ENCODE measurements at places on chromosomes 1 and 21.
A peak's percentile ranks its signal among the peaks of the same experiment; 100 is the strongest.

GRCh38 chr1:46528297-46528955 is 23.0 kb downstream of the KNCN start:
- no peak for DNase-seq

DNA sequence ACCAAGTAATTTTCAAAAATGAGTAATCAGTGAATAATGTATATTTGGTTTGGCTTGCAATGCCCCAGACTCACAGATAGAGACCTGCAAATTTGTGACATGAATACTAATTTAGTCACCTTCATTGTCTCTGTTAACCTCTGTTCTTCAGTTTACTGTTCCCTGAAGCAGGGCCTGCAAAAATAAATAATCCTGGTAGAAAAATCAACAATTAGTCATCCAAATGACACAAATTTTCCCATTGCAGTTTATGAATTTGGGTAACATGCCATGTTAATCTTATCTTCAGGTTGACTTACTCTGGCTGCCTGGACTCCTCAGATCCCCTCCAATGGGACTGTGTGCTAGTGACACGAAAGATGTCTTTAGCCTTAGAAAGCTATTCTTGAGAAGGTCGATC is 289.5 kb downstream of the PAPPA2 start:
- DNase-seq, result no peak

DNA sequence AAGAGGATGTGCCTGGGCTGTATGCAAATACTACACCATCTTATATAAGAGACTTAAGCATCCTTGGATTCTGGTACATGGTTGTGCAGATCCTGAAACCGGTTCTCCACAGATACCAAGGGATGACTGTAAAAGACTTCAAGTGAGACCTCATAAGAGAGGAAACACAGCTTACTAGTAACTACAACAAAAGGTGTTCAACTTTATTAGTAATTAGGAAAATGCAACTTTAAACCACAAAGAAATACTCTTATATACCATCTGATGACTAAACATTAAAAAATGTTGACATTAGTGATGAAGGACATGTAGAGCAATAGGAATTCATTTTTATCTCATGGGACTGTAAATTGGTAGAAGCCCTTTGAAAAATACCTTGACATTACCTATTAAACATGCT is 102.7 kb downstream of the RASAL2 start:
- DNase-seq, result no peak

DNA sequence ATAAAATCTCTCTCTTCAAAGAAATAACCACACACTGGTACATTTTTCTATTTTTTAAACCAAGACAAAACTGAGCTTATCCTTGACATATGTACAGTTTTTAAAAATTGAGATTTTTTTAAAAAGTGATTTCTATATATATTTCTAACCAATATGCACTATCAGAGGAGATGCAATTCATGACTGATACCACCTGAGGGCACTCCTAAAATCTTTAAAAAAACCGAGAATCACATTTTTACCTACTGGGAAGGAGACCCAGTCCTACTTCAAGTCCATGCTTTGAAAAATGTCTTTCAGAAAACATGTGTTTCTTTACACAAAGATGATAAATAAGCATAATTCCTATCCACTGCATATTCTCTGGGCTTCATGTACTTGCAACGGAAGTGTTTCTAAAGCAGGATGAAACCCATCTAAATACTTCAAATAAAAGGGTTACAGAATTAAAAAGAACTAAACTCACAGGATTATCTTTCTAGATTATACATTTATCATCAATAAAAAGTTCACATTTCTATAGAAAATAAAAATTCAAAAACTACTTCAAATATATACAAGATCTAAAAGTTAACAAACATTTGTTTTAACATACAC is 98.6 kb downstream of the ENAH start:
- DNase-seq, result no peak

DNA sequence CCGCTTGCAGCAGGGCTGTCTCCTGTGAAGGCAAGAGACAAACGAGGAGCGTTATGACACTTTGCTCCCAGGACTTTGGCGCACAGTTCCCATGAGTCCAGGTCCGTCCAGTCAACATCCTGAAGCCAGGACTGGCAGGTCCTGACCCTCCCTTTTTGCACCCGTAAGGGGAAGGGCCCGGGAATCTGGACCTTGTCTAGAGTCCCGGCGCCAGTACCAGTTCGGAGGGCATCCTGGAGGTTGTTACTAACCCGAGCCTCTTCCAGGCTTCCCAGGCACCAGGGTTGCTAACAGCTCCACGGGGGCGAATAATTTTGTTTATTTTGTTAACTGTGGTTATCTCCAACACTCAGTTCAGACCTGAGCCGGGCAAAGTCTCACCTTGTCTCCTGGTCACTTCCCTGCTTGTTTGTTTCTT is 682 bp upstream of the RWDD3 start:
- DNase-seq, result no peak

DNA sequence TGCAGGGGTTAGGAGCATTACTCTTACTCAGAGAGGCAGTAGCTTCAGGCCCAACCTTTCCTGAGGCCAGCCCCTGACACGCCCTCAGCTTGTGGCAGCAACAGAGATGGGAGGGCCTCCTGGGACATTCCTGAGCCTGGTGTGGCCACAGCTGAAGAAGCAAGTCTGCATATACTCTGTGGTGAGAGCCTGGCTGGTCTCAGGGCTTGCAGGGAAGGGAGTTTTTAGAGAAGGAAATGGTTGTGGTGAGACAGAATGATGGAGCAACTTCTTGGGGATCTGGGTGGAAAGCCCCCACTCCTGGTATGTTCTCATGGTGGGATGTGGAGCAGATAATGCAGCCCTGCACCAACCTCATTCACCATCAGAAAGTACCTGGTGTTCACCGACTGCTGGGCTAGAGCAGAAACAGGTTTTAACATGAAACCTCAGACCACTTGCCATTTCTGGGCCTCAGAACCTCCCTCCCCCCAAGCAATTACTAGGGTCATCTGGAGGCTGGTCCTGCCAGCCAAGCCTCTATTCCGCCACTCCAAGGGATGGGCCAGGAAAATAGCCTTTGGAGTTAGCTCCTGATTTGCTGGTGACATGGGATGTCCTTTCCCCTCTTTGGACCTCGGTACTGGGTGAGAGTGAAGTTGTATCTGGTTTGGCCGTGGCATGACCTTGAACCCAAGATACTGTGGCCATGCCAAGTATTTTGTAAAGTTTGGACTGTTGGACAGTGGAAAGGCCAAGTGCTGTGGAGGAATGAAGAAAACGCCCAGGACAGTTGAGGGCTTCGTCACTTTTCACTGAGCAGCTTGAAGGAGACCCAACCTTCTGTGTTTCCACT is 28.1 kb upstream of the RNF19B start:
- DNase-seq, result no peak

DNA sequence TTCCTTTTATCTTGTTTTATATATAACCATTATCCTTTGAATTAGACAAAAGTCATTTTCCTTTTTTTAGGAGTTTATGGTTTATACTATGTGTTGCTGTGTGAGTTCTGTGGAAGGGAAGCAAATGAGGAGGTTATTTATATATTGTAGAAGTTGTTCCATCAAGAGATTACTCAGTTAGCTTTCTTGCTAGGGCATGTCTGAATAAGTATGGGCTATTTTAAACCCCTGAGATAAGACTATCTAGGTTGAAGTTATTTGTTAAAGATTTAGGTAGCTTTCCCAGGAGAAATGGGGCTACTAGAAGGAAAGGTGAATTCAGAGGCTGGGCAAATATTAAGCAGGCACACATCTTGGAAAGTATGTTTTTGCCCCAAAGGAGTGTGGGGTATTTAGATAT is 16.1 kb upstream of the VAMP4 start:
- DNase-seq, result no peak

DNA sequence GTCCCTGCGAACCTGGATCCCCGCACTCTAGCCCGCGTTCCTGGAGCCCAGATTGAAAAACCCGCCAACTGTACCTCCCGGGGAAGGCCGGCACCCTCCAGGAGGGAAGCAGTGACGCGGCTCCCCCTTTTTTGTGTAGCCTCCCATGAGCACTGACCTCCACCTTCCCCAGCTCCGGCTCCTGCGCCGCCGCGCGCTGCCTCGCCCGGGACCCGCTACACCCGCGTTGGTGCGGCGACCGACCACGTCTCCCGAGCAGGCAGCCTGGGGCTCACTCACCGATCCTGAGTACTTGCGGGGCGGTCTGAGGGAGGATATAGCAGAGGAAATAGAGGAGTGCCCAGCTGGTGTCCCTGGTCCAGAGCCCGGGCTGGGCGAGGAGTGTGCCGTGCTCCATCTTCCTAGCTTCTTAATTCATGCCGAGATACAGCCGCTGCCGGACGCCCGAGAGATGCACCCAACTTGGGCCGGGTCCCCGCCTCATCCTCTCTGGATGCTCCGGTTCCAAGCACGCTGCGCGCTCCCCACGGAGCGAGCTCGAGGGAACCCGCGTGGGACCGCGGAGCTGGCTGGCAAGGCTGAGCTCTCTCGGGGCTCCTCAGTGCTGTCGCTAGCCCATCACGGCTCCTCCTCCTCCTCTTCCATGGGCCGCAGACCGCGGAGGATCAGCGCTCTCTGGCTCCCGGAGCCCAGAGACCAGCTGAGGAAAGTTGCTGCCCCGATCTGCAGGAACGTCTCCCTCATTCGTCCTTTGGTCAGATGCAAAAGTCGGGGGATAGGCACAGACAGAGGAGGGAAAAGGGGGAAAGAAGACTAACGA is 482 bp downstream of the GRIK1 start:
- no peak for DNase-seq

DNA sequence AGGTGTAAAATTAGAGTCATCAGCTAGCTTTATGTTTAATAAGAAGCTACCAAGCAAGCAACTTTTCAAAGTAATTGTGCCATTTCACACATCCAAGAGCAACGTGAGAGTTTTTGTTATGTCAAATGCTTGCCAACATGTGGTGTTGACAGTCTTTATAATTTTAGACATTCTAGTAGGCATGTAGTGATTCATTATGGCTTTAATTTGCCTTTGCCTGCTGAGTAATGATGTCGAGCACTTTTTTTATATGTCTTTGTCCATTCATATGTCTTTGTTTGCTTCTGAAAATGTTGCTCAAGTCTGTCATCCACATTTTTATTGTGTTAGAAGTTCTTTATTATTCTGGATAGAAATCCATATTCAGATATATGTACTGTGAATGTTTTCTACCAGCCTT is 21.4 kb upstream of the CHIT1 start:
- no peak for DNase-seq

- no peak for DNase-seq
These were observed 32.1 kb upstream of the PLA2G5 start for GRCh38 chr1:20037877-20038276.

- DNase-seq, result peak; percentile 46
These were observed 47.4 kb upstream of the PRDX6 start for GRCh38 chr1:173429471-173430402.

DNA sequence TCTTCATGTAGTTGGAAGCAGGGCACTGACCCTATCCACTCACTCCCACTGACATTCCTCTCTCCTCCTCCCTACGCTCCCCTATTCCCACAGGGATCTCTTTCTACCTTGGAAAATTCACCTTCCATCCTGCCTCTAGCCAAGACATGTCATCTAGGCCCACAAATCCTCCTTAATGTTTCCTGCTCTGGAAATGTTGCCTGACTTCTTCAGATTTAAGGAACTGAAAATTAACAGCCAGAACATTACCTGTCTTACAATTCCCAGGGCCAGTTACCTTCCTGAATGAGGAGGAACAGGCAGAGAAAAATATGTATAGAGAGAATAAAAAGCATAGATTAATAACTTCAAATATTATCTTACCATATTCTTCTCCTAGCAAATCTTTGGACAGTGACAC is 147.3 kb downstream of the MRPL39 start:
- no peak for DNase-seq

GRCh38 chr21:45816794-45817193 is 164.8 kb upstream of the COL6A1 start:
- DNase-seq, result no peak

- no peak for DNase-seq
These were observed 13.1 kb upstream of the ZRANB2 start for GRCh38 chr1:71093938-71094337.

GRCh38 chr1:16087733-16088132 is 14.3 kb upstream of the FAM131C start:
- DNase-seq, result no peak

DNA sequence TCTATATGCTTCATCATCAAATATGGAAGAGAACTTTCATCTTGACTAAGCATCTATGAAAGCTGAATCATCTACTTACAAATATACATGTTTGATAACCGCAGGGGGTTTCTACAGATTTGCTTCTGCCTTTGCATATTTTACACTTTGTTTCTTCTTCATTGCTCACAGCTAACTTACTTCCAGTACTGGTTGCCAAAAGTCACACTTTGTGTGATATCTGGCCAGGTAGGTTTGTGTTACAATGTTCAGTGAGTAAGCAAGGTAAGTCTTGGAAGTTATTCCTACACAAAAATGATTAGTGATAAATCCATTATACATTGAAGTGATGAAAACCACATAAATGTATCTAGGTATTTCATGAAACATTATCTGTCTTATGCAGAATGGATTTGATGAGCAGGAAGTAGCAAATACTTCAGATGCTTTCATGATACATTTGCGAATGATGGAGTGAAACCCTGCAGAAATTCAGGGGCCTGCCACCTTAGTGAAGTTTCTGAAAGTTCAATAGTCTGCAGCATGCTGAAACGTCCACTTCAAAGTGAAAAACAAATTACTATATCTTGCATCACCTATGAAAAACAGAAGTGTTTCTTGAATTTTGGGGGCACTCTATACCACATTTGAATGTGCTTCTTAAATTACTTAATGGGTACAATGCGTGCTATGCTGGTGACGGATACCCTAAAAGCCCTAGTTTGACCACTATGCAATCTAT is 187.3 kb downstream of the ATP6V1G3 start:
- no peak for DNase-seq

- DNase-seq, result no peak
These were observed 40.1 kb downstream of the TLR5 start for GRCh38 chr1:223102797-223103533.

GRCh38 chr1:219858980-219859379 is 69.4 kb downstream of the SLC30A10 start:
- DNase-seq, result no peak

DNA sequence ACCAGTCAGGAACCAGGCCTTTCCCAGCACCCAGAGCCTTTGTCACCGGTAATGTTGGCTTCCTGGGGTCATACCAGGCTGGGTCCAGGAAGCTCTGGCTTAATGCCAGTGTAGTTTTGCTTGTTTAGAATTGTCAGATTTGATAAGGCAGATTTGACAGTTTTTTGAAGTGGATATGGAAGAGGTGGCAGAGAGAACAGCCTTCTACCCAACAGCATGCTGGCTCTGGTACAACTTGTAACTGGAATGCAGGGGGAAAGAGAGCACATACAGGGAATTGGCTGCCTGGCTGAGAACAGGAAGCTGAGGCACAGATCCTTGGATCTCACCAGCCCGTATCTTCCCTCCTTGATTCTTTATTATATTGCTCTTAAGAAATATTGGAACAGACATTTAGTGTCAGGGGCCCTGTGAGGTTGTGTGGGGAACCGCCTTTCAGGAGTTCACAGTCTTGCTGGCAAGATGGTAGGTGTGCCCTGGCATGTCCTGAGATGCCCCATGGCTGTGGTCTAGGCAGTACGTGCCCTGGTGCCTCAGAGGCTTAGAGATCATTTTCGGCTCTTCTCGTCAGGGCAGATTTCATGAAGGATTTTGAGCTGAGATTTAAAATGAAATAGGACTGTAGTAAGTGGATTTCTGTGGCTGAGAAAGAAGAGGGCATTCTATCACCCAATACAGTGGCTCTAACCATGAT is 227.0 kb downstream of the PBX1 start:
- no peak for DNase-seq

- no peak for DNase-seq
These were observed 2.7 kb downstream of the CELF3 start for GRCh38 chr1:151713874-151714273.

- DNase-seq, result no peak
These were observed 961 bp upstream of the VCAM1 start for GRCh38 chr1:100718581-100718980.

GRCh38 chr1:25662061-25662460 is 45.5 kb downstream of the MAN1C1 start:
- DNase-seq, result no peak

GRCh38 chr1:29676496-29676895 is 440.2 kb downstream of the PTPRU start:
- no peak for DNase-seq

Measured in stimulated activated CD4-positive, alpha-beta T cell treated with anti-CD3 and anti-CD28 coated beads, Interleukin-15, amount 100 ng/mL, for 1 hour (primary cell).